NCI-H2081 treated with DMSO at 0.1 percent for 48 hours (cell line): ENCODE measurements at places on chromosomes 3 and 15.

GRCh38 chr3:158058495-158059130 lies 47.6 kb downstream of the SHOX2 start:
- peak; percentile 36 for DNase-seq

- no peak for DNase-seq
These were observed 33.4 kb upstream of the PSMD6 start for GRCh38 chr3:64056606-64057180.

- no peak for DNase-seq
These were observed 112.6 kb downstream of the SLC49A4 start for GRCh38 chr3:122907471-122907870.

DNA sequence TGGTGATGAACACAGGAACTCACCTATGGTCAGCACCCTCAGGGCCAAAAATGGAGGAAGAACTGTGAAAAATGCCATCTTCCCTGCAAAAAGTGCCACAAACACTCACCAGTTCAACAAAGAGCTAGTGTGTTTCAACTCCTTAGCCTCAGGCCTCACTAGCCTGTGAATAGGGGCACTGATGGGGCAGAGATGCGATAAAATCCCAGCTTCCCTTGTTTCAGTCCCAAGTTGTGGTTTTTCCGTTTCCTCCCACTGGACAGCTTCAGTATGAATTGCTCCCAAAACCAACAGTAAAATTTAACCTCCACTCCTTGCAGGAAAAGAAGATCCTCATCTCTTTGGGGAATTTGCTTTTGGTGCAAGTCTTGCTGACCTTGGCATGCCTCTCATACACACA lies 117.4 kb upstream of the ADAMTS9 start:
- DNase-seq: no peak

- DNase-seq: no peak
These were observed 6.9 kb downstream of the TMEM39A start for GRCh38 chr3:119456469-119456868.
